ENCODE measurements at places on chromosomes 6 and 20.

- no peak for DNase-seq
Measured at GRCh38 chr20:24575811-24576210, 106.4 kb downstream of the SYNDIG1 start.

GRCh38 chr20:4924446-4924845 lies 76.9 kb downstream of the SLC23A2 start:
- no peak for DNase-seq

GRCh38 chr6:50147371-50147770 lies 97.6 kb upstream of the DEFB112 start:
- no peak for DNase-seq

DNA sequence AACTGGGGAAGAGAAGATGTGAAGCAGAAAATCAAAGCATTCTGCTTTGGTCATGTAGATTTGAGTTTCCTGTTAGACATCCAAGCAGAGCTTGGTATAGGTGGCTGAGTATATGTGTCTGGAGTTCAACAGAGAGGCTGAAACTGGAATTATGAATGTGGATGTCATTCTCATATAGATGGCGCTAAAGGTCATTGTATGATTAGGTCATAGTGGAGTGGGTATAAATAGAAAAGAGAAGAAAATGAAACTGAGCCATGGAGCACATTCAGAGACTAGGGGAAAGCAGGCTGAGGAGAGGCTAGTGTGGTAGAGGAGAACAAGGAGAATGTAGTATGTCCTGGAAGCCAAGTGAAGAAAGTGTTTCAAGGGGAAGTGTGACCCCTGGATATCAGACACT lies 295.6 kb upstream of the PLN start:
- DNase-seq = no peak

GRCh38 chr6:13089296-13089994 lies 238.9 kb downstream of the TBC1D7 start:
- no peak for DNase-seq

DNA sequence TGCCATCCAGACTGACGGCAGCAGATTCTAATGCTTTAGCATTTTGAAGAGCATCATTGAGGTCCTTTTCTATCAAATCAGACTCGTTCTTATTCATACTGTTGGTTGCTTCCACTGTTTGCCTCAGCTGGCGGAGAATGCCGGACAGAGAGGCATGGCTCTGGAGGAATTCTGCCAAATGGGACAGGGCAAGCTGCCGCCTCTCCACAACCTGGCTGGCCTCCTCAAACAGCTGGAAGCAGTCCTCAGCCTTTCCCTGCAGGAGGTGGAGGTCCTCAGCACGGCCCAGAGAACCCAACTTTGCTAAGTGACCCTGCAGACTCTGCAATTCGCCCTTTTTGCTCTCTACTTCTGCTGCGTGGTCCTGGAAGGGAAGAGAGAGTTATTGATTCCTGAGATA lies 220.5 kb downstream of the SYNE1 start:
- DNase-seq = no peak

GRCh38 chr20:61934716-61935530 lies 130.8 kb downstream of the TAF4 start:
- no peak for DNase-seq

DNA sequence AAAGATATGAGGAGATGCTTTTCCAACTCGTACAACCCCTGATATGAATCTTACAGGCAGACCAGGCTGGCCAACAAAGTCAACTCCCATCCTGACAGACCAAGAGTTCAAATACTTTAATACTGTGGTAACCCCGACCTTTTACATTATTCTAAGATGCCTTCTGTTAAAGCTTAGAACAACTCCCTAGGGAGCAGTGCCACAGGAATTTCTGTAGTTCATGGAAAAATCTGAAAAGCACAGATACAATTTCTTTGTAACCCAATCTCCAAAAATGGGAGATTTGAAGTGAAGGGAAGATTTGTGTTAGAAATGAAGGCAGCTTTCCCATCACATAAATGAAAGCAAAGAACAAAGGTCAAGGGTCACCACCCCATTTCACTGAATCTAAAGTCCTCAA lies 151.3 kb upstream of the BEND6 start:
- DNase-seq = no peak

DNA sequence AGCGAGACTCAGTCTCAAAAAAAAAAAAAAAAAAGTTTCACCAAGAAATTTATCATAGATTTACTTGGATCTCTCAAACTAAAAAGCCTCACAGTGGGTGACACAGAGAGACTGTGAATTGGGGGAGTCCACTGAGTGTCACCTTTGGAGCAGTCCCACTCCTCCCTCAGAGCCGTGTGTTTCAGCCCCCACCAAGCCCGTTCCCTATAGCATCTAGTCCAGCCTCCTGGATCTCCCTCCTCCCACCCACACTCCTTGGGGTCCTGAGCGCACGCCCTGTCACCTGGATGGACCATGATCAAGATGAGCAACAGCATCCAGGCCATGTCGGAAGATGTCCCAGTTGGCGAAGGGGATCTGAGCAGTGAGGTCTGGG lies 422 bp downstream of the NCR3 start:
- DNase-seq = no peak

GRCh38 chr6:159101656-159102055 lies 56.9 kb upstream of the TAGAP start:
- no peak for DNase-seq

DNA sequence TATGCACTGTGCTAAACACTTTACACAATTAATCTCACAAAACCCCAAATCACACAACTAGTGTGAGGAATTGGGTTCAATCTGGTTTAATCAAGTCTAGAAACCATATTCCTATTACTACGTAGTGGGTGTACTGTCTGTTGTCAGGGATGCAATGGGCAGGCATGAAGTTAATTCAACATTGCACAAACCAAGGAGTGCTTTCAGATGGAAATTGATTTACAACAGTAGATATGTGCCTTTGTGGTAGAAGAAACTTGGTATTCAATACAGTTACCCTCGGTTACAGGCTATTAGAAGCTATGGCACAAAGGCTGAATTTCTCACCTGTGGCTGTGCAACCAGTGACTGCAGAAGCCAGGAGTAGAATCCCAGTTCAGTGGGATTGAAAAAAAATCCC lies 157.8 kb downstream of the CLIC5 start:
- DNase-seq = no peak

- no peak for DNase-seq
Measured at GRCh38 chr6:167115054-167115453, 7.8 kb upstream of the CCR6 start.

- DNase-seq = no peak
Measured at GRCh38 chr6:38320843-38321242, 318.9 kb downstream of the BTBD9 start.

- no peak for DNase-seq
Measured at GRCh38 chr6:40714143-40714542, 127.0 kb upstream of the LRFN2 start.

DNA sequence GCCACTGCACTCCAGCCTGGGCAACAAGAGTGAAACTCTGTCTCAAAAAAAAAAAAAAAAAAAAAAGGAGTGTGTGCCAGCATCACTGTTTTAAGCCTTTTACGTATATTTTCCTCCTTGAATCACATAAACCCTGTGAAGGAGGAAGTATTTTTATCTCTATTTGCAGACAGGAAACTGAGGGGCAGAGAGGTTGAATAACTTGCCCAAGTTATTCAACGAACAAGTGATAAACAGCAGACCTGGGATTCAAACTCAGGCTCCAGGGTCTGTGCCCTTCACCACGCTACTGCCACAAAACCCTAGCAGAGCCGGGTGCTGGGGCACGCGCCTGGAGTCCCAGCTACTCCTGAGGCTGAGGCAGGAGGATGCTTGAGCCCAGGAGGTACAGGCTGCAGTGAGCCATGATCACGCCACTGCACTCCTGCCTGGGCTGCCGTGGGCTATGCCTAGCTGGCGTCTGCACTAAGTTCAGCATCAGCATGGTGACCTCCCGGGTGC lies 9.4 kb upstream of the AVP start:
- DNase-seq = no peak

- DNase-seq = no peak
Measured at GRCh38 chr20:32924781-32925180, 66.1 kb downstream of the EFCAB8 start.

DNA sequence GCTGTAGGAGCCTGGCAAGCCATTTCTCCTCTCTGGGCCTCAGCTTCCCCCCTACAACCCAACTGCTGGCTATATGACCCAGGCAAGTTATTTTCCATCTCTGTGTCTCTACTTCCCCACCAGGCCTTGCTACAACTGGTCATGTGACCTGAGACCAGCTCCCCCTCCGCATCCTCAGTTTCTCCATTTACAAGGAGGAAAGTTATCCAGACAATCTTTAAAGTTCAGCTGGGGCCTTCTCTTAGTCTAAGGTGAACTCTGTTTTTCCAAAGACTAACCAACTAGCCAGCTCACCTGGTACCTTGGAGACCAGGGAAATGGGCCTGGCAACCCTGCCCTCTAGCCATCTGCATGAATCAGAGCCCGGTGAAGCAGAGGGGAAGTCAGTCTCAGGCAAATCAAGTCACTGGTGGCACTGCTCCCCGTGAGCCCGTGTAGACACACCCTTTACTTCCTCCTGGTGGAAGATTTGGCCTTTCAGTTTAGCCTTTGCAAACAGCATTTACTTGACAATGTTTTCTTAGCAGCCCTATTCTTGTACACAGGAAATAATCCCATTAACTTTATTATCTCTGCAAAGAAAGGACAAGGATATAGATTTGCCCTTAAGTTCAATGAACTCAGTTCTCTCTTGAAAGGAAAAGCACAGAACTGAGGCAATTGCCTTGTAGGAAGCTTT lies 157.7 kb downstream of the VEGFA start:
- no peak for DNase-seq

DNA sequence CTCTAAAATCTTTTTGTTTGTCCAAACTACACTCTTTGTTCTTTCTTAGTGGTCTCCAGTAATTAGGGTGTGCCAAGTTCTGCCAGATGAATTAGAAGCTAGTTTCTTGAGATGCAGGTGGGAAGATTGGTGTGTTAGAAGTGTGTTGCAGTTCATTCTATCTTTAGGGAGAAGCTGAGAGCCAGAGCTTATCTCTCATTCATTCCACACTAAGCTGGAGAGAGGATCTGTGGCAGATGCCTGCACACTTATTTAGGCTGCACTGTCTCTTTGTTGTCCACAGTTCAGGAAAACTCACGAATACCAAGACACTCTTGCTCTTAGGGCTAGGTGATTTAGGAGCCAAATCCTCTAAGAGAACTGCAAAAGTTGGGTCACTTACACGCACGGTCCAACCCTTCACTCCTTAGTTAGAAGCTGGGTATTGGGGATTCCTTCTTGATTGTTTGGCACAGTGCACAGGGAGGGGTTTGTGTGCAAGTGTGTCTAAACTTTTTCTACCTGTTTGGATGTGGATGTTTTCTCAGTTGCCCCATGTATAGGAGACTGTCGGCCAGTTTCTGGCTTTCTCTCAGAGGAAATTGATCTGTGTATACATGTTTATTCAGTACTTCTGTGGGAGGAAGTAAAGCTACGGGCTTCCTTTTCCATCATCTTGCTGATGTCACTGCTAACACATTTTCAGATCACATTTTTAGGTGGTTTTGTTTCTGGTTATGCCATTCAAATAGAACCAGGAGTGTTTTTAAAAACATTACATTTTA lies 49.5 kb downstream of the SMAP1 start:
- no peak for DNase-seq

GRCh38 chr20:36653456-36653855 lies 7.5 kb upstream of the SLA2 start:
- no peak for DNase-seq

DNA sequence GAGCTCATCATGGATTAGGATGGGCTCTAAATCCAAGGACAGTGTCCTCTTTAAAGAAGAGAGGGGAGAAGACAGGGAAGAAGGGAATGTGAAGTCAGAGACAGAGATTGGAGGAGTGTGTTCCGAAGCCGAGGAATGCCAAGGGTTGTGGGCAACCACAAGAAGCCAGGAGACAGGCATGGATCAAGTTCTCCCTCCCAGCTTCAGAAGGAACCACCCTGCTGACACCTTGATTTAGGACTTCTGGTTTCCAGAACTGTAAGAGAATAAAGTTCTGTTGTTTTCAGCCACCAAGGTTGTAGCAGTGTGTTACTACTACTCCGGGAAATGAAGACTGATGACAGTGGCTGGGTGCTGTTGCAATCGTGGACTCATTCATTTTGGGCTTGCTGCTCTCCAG lies 120.1 kb downstream of the RPS12 start:
- DNase-seq = no peak

DNA sequence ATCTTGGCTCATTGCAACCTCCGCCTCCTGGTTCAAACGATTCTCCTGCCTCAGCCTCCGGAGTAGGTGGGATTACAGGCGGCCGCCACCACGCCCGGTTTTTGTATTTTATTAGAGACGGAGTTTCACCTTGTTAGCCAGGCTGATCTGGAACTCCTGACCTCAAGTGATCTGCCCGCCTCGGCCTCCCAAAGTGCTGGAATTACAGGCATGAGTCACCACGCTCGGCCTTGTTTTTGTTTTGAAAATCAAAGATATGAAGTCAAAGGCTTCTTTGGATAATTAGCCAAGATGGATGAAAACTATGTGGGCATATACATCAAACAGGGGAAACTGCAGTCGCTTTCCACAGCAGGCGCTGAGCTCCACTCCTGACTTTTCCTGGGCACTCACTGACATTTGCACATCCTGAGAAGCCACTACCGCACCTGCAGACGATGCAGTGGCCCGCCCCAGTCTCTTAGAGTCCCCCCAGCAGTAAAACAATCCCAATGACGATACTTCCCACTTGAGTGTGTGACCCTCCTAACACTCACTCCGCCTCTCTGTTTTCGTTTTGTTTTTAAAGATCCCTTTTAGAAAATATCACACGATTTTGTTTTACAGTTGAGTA lies 44.1 kb downstream of the GJA1 start:
- DNase-seq = no peak

- no peak for DNase-seq
Measured at GRCh38 chr6:31394381-31394780, 9.0 kb upstream of the MICA start.

- no peak for DNase-seq
Measured at GRCh38 chr6:151494235-151494935, 568 bp downstream of the CCDC170 start.

DNA sequence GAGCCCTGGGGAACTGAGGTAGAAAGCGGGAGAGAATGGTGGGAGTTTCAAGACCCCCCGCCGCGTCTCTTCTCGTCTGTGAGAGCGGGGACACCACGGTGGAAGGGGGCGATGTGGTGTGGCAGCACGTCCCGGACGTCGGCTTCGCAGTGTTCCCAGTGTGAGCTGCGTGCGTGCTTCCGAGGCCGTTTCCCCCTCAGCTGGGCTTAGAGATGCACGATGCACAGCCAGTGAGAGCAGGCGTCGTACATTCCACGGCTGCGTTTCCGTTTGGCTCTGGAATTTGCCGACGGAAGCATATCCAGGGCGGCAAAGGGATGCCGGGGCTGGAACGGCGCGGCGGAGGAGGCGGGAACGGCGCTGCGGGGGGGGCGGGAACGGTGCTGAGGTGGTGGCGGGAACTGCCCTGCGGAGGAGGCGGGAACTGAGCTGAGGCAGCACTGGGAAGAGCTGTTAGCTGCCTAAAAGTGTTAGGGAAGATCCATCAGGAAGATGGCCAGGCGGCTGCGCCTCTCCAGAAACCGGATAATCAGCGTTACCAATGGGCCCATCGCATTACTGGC lies 37.7 kb downstream of the KIF25 start:
- no peak for DNase-seq

Data from glutamatergic neuron (in vitro differentiated cells).